DMS 273 treated with DMSO at 0.1 percent for 48 hours (cell line): ENCODE measurements at places on chromosomes 6 and 20.

DNA sequence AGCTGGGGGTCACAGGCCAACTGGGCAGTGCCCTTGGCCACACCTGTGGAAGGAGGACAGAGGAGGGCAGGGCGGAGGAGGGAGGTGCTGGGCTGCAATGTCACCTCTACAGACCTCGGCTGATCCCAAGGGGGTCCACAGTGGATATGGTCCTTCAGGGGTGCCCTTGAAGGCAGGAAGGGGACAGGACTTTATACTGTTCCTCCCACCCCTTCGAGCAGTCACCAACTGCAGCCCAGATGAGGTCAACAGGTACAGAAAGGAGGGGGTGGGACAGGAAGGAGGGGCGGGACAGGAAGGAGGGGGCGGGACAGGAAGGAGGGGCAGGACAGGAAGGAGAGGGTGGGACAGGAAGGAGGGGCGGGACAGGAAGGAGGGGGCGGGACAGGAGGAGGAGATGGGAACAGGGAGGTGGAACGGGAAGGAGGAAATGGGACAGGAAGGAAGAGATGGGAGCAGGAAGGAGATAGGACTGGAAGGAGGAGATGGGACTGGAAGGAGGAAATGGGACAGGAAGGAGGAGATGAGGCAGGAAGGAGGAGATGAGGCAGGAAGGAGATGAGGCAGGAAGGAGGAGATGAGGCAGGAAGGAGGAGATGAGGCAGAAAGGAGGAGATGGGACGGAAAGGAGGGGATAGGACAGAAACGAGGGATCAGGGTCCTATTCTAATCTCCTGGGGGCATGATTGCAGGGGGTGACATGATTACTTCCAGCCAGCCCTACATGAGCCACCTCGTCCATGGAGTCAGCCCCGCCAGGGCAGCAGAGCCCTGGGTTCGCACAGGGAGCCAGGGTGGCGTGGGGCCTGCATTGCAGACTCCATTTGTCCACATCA, 19.4 kb upstream of the MRGBP start:
- peak; percentile 35 for DNase-seq

GRCh38 chr20:33947709-33948295, 45.9 kb upstream of the RALY start:
- DNase-seq: peak; percentile 44

GRCh38 chr6:34517461-34517881, 38.7 kb downstream of the SPDEF start:
- DNase-seq: no peak

GRCh38 chr6:2141644-2142290, 103.6 kb downstream of the GMDS start:
- DNase-seq: no peak

GRCh38 chr20:17619351-17620093, 49.6 kb downstream of the DSTN start:
- no peak for DNase-seq

GRCh38 chr20:17580895-17581294, 11.0 kb downstream of the DSTN start:
- no peak for DNase-seq

DNA sequence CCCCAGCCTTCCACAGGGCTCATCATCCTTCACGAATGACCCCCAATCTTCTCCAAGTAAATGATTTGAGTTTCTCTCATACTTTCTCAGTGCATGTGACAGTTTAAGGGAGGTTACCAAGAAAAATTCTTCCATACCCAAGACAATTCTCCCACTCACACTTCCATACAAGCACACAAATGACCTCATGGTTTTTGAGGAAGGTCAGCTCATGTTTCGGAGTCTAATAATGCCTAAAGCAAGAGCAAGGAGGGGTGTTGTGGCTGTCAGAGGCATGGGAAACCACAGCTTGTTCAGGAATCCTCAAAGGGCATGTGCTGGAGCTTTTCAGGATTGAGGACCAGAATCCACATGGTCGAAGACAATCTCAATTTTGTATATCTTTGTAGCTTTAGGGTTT, 279.0 kb downstream of the MAFB start:
- no peak for DNase-seq

DNA sequence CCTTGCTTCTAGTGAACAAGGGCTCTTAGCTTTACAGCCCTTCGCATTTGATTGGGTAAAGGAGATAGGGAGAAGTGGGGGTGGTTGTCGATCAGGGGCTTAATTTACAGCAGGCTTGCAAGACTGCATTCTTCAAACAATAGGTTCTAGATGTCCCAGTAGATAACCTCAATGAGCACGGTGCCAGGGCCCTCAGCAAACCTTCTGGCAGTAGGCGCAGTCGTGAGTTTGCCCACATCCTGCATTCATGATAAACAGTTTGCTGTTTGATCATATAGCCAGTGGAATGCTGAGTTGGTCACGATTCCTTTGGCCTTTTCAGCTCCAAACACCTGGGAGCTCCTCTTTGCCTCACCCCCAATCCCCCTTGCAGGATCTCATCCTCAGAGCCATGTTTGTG, 27.5 kb downstream of the SUN5 start:
- no peak for DNase-seq

DNA sequence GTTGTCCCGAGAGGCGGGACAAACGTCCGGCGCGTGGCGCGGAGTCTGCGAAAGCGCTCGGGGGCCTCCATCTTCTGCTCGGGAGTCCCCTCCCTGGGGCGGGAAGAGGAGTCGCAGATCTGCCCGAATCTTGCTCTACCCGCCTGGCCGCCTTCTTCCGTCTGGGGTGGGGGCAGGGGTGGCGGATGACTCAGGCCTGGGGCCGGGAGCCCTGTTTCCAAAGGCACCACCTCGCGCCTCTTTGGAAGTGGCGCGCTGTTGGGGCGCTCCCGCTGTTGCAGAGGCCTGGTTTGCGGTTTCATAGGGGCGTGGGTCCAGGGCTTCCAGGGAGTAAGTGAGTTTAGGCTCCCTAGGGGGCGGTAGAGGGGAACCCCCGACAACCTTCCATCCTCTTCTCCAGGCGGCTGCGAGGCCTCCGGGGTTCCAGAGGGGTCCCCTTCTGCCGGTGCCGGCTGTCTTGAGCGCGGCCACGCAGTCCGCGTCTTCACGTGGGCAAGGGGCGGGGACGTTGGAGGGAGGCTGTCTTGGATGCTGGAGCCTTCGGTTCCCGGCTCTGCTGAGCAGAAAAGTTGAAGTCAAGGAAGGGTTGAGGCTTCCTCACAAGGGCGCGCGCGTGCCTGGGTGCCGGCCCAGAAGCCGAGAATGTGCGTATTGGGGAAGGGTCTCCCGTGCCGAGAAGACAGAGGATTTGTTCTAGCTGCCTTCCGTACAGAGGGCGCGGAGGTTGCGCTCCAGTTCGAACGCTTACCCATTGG, 2.6 kb upstream of the TFAP2C start:
- no peak for DNase-seq

GRCh38 chr6:7591770-7592169, 1.8 kb downstream of the SNRNP48 start:
- no peak for DNase-seq

GRCh38 chr20:48669946-48670605, 157.7 kb downstream of the PREX1 start:
- DNase-seq: no peak

- DNase-seq: no peak
Measured at GRCh38 chr6:129667621-129668020, 42.4 kb downstream of the ARHGAP18 start.
